ENCODE measurements at places on chromosomes 3 and 15. TPM values are rescaled to one million over a fixed set of nuclear protein-coding genes. Genes with fewer than 3 reads are reported as not detected.

The ABCF3 gene
- 77.6 TPM for total RNA-seq

The IL12A gene
- total RNA-seq = 1.1 TPM

The LYSMD2 gene
- total RNA-seq = 13.1 TPM

The APH1B gene
- total RNA-seq = 28.4 TPM

The PLIN1 gene
- 4.6 TPM for total RNA-seq

The SHF gene
- 7.9 TPM for total RNA-seq

The P2RY1 gene
- total RNA-seq = 9.2 TPM

The UROC1 gene
- total RNA-seq = not detected
